Cardiac muscle cell (in vitro differentiated cells and primary cell): ENCODE measurements at places on chromosomes 4 and X. TPM values are rescaled to one million over a fixed set of nuclear protein-coding genes. Genes with fewer than 3 reads are reported as not detected.

PHOX2B gene
- not detected in 2 replicates for total RNA-seq

SATL1 gene
- total RNA-seq = 0.60 and 0.99 TPM in 2 replicates

TRAM1L1 gene
- total RNA-seq = 3.1 and 3.2 TPM in 2 replicates

- no peak overlapping the region for H3K4me3 ChIP-seq
- H3K27ac ChIP-seq = peak overlapping the region; percentile 33
- DNase-seq = no peak
- H3K27me3 ChIP-seq = no peaks in the 10 kb centered on the region
- no peaks in the 10 kb centered on the region for H3K36me3 ChIP-seq
Measured at GRCh38 chrX:39000802-39001201, 199.5 kb downstream of the MID1IP1 start.

NAP1L2 gene
- total RNA-seq = 7.5 and 8.8 TPM in 2 replicates

GRCh38 chr4:123632693-123633030 is 236.1 kb downstream of the SPRY1 start:
- H3K36me3 ChIP-seq = no peaks in the 10 kb centered on the region
- no peaks in the 10 kb centered on the region for H3K27me3 ChIP-seq
- H3K27ac ChIP-seq = no peak overlapping the region
- no peak overlapping the region for H3K4me3 ChIP-seq
